NCI-H524 (cell line): ENCODE measurements at places on chromosomes 5 and 9.
A peak's percentile ranks its signal among the peaks of the same experiment; 100 is the strongest.

- DNase-seq: no peak
Measured at GRCh38 chr9:112041536-112042243, 133.4 kb downstream of the SUSD1 start.

DNA sequence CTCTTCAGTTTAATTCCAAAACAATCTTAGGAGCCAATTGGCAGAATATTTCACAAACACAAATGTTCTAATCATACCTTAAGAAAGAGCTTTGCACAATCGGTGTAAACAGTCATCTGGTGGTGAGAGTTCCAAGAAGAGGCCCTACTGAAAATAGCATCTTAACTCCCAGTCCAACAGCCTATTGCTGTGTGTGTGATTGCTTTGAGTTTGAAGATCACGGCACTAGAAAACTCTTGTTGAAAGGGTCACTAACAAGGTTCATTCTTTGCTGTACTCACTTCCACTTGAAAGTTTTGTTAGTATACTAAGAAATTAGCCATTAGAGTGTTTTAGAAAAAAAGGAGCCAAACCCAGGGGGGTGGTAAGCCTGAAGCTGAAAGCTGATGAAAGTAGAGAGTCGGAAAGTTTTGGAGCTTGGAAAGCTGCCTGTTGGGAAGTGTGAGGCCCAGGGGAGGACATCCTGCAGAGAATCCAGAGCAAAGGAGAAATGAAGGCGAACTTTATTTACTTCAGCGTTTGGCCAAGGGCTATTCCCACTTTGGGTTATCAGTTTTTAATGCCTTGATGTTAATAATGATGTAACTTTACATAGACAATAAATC lies 180.3 kb upstream of the GHR start:
- DNase-seq: no peak

DNA sequence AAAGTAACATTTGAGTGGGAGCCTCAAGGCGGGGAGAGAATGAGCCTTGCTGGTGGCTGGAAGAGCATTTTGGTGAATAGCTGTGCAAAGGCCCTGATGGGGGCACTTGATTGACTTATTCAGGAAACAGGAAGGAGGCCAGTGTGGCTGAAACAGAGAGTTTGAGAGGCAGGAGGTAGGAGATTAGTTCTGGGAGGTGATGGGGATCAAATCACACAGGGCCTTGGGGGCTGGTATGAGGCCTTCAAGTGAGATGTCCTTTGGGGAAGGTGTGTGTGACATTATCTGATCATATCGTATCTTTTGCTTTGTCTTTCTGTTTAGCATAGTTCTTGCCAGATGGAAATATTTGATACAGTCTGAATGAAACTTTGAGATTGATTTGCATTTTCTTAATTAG lies 172.3 kb downstream of the TENT4A start:
- DNase-seq: no peak

DNA sequence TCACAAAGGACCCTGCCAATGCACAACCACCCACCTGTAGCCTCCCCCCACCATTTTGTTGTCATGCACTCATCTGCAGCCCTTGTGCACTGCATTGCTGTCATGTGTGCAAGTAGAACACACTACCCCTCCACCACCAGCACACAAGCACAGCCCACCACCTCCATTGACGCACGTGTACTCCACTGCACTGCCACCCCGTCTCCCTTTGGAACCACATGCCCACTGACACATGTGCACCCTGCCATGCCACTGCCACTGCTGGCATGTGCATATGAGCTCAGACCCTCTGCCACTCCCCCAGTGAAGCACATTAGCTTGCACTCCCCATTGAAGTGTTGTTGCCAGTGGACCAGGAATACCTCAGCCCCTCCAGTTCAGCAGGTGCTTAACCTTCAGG lies 530.3 kb upstream of the ACO1 start:
- no peak for DNase-seq

DNA sequence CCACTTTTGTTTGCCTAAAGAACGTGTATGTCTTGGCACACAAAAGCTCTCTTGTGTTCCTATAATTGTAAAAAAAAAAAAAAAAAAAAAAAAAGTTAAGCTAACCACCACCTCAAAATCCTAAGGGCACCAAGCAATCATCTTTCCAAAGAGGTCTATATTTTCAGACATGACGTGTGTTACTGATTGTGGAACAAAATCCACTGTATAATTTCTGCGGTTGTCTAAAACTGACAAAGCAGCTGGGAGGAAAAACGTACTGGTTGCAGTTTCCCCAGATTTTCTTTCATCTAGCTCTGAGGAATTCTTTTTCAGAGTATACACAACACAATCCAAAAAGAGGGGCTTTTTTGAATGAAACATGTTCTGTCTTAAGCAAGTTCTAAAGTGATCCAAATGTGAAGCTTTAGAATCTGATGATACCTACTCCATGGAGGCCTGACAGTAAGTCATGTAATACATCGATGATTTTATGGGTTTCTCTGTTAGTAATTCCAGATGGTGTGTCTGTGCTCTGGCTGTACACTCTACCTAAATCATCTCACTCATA lies 375.6 kb upstream of the NUDT12 start:
- DNase-seq: peak; percentile 21

DNA sequence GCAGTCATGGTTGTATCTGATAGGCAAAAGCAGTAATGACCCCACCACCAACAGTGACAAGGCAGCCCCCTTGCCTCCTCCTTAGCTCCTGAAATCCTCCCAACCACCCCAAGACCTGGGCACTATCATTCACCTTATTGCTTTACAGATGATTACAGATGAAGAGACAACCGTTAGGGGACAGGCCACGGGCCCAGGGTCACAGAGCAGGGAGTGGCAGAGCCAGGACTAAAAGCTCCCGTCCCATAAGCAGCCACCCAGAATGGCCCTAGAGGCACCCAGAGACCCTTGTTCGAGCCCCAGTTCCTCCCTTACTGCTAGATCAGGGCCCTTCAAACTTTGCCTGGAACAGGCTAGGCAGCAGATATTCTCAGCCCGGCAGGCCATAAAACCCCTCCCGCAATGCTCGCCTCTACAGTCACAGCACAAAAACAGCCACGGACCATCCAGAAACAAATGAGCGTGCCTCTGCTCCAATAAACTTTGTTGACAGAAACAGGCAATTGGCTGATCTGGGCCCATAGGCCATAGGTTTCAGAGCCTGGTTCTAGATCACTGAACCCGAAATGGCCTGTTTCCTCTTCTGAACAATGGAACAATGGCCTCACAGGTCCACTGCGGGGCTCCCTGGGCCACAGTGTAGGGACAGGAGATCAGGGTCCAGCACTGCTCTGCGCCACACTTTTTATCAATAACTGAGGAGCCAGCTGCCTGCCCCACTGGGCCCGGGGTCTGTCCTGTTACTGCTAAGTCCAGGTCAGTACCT lies 67.0 kb downstream of the LRSAM1 start:
- no peak for DNase-seq

GRCh38 chr5:181036816-181037364 lies 3.2 kb upstream of the BTNL9 start:
- DNase-seq: no peak

GRCh38 chr5:129141696-129142095 lies 47.1 kb downstream of the ISOC1 start:
- no peak for DNase-seq

GRCh38 chr9:82209797-82210470 lies 221.4 kb downstream of the SPATA31D1 start:
- DNase-seq: no peak

DNA sequence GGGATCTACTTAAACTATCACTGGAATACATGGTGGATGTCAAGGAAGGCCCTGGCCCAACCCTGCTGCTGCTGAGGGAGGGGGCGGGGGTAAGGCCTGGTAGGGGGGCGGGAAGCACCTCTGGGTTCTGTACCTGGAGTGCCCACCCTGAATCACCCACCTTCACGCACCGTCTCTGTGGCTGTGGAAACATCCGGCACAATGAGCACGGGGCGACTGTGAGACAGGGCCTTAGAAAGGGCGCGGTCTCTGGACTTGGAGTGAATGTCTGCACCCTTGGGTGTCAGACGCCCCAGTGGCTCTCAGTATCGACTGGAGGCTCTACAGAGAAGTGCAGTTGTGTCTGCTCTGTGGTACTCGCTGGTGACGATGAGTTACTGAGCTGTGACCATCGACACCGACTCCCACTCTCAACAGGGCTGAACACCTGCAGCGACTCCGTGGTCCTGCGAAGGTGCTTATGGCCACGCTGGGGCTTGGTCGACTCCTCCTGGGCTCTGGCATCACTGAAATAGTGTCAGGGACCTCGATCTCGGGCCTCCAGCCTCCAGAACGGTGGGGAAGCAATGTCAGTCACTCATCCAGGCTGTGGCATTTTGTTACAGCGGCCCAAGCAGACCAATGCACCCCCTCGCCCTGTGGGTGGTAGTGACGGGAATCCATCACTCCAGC lies 25.5 kb upstream of the SLC6A19 start:
- DNase-seq: no peak

GRCh38 chr9:15276328-15276938 lies 30.6 kb downstream of the TTC39B start:
- no peak for DNase-seq

- DNase-seq: no peak
Measured at GRCh38 chr5:153534102-153534501, 43.6 kb downstream of the GRIA1 start.

GRCh38 chr9:128124451-128124850 lies 3.1 kb downstream of the PTGES2 start:
- no peak for DNase-seq

DNA sequence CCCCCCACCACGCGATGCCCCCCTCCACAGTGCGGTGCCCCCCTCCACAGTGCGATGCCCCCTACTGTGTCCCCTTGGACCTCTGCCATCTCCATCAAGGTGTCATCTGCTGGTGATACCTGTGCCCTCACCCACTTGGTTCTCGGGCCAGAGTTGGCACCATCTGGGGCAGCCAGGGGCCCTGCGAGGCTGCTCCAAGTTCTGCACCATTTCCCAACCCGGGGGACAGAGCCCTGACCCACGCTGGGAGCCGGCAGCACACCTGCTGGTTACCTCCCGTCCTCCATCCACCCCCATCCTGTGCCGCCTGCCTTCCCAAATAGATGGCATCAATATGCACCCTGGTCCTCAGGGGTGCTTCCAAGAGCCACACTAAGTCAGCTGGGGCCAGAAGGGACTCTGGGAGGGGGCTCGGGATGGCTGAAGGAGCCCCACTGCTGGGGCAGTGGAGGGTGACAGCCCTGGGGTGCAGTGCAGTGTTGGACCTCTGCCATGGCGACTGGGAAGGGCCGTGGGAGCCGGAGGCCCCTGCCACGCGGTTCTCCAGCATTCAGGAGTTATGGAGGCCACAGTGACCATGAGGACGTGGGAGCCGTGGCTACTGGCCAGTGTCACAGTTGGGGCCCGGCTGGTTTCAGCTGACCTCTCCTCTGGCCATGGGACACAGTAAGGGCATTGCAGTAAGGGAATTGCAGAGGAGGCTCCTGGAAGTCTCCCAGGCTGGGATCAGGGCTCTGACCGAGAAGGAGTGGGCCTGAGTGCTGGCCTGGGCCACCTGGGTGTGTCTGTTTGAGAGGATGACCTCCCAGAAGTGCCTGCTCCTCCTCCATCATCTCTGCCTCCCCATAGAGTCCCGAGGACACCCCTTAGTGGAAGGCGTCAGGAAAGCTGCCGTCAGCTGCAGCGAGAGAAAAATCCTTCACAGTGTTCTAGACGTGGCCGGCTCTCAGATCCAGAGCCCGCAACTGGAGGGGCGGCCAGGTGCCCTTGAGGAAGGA lies 44.2 kb upstream of the NOTCH1 start:
- no peak for DNase-seq

- no peak for DNase-seq
Measured at GRCh38 chr9:94097788-94098414, 13.6 kb downstream of the PTPDC1 start.

- no peak for DNase-seq
Measured at GRCh38 chr9:70205366-70206020, 53.3 kb upstream of the SMC5 start.
